ENCODE measurements at places on chromosomes 7 and 10.
A peak's percentile ranks its signal among the peaks of the same experiment; 100 is the strongest.

DNA sequence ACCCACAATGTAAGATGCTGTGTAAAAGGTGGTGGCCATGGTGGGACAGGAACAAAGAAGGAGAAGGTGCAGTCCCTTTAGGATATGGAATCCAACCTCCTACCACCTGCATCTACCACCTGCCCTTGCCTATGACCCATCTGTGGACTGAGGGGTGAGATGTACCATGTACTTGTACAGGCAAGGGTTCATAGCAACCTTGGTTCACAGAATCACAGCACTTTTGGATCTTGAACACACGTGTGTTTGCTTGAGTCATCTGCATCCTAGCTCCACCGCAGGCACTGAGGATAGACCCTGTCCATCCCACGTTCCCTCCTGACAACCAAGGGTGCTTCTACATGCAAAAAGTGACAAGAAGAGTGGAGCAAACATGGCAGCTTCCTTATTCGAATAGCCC, 162.3 kb downstream of the GFRA1 start:
- H3K27me3 ChIP-seq = no peaks in the 10 kb centered on the region
- no peak overlapping the region for H3K27ac ChIP-seq
- H3K4me3 ChIP-seq = no peak overlapping the region
- H3K4me1 ChIP-seq = no peaks in the 10 kb centered on the region
- DNase-seq = no peak

- no peak overlapping the region for H3K27ac ChIP-seq
- no peaks in the 10 kb centered on the region for H3K27me3 ChIP-seq
- H3K4me3 ChIP-seq = no peak overlapping the region
- no peaks in the 10 kb centered on the region for H3K36me3 ChIP-seq
- no peak for DNase-seq
Observed at GRCh38 chr7:36999626-37000485, 275.6 kb upstream of the AOAH start.

GRCh38 chr7:50562136-50562535, 3.1 kb downstream of the DDC start:
- H3K4me1 ChIP-seq = peaks cover 16% of the 10 kb centered on the region
- H3K4me3 ChIP-seq = no peak overlapping the region
- H3K27ac ChIP-seq = no peak overlapping the region
- DNase-seq = no peak
- no peaks in the 10 kb centered on the region for H3K27me3 ChIP-seq
- no peaks in the 10 kb centered on the region for H3K36me3 ChIP-seq

DNA sequence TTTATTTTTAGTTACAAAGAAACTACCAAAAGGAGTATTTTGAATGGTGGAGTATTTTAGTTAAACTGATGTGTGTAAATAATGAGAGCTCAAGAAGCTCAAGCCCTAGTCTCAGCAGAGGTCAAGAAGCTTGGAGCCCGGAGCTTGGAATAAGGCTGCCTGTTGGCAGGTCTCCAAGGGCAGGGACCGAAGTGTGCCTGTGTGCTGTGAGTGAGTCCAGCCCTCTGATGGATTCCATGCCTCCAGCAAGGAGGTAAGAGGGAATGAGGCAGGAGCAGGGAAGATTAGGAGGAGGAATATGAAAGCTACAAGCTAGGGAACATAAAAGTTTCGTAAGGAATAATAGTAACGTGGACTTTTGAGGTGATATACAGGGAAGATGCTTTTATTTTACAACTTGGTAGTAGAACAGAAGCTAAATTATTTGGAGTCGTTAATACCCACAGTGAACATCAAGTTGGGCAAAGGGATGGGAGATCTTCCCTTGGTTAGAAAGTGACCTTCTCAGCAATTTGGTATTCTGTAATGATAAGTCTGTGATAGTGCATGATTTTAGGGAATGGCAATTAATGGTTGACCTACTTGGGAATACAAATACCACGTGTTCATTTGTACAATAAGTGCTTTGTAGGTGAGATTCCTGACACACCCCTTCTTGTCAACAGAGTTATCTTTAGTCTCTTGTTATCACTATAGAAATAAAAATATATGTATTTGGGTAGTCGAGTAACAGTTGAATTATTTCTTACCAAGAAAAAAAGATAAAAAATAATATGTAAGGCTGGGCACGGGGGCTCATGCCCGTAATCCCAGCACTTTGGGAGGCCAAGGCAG, 4.6 kb downstream of the SEC23IP start:
- no peak overlapping the region for H3K4me3 ChIP-seq
- no peaks in the 10 kb centered on the region for H3K27me3 ChIP-seq
- no peaks in the 10 kb centered on the region for H3K36me3 ChIP-seq
- H3K4me1 ChIP-seq = peaks cover 19% of the 10 kb centered on the region
- DNase-seq = peak; percentile 61

DNA sequence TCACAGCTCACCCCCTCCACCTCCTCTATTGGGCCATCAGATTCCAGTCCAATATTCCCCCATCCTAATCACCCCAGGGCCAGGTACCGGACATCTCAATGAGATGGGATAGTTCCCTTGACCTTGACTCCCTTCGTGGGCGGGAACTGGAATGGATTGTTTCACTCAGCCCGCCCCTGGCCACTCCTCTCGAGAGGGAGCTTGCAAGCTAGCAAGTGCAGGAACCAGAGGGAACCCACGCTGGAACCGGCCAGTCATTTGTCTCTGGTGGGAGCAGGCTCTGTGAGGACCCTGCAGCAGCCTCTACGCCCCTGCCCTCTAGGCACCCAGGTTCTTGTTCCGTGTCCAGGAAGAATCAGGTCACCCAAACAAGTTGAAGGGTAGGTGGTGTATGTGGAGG, 11.0 kb upstream of the RADIL start:
- H3K27ac ChIP-seq = no peak overlapping the region
- H3K36me3 ChIP-seq = no peaks in the 10 kb centered on the region
- no peaks in the 10 kb centered on the region for H3K27me3 ChIP-seq
- DNase-seq = no peak
- no peaks in the 10 kb centered on the region for H3K4me1 ChIP-seq

DNA sequence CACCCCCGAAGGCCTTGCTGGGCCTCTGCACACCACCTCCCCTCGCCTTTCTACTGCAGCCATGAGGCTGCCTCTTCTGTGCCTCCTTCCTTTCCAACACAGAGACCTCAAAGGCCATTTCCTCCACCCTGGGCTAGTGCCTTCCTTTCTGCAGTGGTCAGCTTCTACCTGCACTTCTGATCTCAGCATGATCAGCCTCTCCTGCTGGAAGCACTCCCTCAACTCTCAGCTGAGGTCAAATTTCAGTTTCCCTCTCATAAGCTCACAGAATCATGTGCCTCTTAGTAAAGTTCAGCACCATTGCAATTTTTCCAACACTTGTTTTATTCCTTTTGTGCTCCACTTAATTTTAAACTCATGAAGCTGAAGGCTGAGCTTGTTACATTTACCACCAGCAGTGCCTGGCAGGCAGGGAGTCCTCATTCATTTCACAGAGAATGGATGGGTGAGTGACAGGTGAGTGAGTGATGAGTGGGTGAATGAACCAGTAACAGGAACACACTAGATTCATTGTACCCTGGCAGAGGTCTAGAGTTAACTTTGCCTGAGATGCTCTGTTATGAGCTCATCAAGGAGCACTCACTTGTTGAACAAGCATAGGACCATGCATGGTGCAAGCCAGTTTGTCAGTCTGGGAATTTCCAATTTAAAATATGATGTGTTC, 124.0 kb upstream of the PRSS58 start:
- H3K36me3 ChIP-seq = no peaks in the 10 kb centered on the region
- no peaks in the 10 kb centered on the region for H3K27me3 ChIP-seq
- H3K4me3 ChIP-seq = no peak overlapping the region
- no peaks in the 10 kb centered on the region for H3K4me1 ChIP-seq
- no peak overlapping the region for H3K27ac ChIP-seq

GRCh38 chr10:130631142-130632096, 495.2 kb downstream of the GLRX3 start:
- H3K4me3 ChIP-seq = no peak overlapping the region
- H3K4me1 ChIP-seq = no peaks in the 10 kb centered on the region
- H3K36me3 ChIP-seq = no peaks in the 10 kb centered on the region
- DNase-seq = no peak

DNA sequence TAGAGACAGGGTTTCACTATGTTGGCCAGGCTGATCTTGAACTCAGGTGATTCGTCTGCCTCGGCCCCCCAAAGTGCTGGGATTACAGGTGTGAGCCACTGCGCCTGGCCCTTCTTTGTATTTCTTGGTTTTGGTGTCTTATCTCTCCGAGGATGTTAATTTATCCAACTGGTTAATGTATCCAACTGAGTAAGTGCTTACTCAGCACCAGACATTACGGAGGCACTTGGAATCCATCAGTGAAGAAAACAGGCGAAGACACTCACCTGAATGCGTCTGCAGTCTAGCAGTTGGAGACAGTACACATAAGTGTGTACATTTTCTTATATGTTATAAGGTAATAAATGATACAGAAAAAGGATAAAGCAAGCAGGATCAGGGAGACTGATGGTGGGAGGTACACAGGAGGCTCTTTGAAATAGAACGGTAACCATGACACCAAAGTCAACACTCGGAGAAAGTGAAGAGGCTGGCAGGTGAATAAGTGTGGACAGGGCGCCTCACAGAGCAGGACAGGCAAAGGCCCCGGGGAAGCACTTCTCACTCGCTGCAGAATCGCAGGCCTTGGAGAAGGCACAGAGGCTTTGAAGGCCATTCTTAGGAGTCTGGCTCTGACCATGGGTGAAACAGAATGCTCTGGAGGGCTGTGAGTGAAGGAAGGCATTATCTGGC, 73.1 kb downstream of the LANCL2 start:
- H3K27me3 ChIP-seq = no peaks in the 10 kb centered on the region
- H3K27ac ChIP-seq = no peak overlapping the region
- DNase-seq = no peak
- no peaks in the 10 kb centered on the region for H3K36me3 ChIP-seq
